ENCODE measurements at places on chromosomes 11 and 22. TPM values are rescaled to one million over a fixed set of nuclear protein-coding genes. Genes with fewer than 3 reads are reported as not detected.

The CPT1A gene
- total RNA-seq: 153 TPM

The CREB3L1 gene
- 35.6 TPM for total RNA-seq

The DKK3 gene
- 116 TPM for total RNA-seq

The TRIM48 gene
- not detected for total RNA-seq

The NFAM1 gene
- total RNA-seq: 0.41 TPM

The MOGAT2 gene
- 0.08 TPM for total RNA-seq

DNA sequence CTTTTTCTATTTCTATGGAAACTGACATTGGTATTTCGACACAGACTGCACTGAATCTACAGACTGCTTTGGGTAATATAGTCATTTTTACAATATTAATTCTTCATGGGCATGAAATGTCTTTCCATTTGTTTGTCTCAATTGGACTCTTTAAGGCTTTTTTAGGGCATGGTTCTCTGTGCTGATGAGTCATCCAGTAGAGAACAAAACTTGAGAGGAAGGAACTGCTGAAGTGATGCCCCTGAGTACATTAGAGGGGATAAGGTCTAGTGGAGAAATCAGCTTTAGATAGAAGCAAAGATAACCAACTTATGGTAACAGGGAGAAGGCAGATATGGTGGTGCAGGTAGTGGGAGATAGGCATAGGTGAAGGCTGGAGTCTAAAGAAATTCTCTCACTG is 25.1 kb downstream of the TSG101 start:
- no peak for DNase-seq

DNA sequence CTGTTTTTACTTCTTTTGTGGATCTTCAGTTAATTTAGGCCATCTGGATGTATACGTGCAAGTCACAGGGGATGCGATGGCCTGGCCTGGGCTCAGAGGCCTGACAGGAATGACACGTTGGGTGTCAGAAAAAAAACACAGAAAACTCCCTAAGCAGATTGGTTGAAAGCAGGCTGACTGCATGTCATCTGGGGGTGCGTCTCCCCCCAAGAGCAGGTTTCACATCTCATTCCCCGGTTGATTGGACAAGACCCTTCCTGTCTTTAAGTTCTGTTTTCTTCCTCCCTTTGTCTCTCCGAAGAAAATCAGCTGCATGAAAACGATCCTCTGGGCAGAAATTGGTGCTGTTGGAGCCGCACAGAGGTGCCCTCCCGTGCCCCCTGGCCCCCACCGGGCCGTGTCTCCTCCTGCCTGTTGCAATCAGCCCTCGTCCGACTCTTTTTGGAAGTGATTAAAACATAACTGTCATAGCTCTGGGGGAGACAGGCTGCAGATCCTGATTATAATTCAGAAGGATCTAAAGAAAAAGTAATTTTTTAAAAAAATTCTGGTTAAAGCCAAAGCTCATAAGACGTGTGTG is 71.8 kb upstream of the PARVG start:
- no peak for DNase-seq

DNA sequence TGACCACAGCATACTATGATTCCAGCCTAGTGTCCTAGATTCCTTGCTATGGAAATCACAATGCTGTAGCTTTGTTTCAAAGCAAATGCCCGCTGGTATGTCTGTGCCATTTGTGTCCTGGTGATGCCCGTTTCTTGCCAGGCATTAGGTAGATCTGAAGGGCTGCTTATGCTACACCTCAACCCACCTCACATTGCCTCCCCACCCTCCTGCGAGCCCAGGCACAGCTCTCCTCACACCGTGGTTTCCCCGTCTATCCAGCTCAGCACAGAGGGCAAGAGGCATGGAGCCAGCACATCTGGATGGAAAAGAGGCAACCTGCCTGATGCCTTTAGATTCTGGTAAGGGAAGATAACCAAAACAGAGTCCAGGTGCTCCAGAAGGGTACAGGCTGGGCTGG is 307.4 kb upstream of the B3GAT1 start:
- no peak for DNase-seq

- DNase-seq: no peak
Measured at GRCh38 chr11:106468086-106468485, 390.6 kb downstream of the AASDHPPT start.

DNA sequence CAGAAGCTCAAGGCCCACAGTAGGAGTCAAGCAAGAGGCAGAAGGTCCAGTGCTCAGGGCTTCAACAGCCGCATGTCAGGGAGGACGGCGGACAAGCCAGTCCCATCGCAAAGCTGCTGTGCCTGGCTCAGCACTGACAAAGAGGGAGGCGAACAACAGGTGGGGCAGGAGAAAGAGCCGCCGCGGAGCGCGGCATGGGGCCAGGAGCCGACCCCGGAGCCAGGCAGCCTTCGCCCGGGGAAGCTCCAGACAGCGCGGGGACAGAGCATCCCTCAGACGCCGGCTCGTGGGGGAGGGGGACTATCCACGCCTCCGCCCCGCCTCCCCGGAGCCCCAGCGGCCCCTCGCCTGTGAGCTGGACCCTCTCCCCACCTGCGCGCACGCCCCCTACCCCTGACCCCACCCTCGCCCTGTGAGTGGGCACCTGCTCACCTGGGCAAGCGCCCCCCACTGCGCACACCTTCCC is 369 bp downstream of the DHCR7 start:
- DNase-seq: no peak

DNA sequence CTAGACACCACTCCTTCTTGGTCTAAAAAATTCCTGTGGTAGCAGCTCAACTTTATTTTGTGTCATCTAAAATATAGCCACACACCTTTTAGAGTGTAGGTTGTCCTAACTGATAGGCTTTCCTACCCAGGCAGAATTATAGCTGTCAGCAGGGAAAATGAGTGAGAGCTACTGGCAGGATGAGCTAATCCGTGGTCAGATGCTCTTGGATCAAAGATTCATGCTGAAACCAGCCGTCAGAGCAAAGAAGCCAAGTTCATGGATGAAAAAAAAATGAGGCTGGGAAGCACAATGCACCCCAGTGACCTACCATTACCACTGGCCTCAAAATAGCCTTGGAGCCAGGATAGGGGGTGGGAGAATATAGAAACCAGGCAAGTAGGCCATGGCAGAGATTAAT is 113.1 kb upstream of the BLID start:
- DNase-seq: no peak

DNA sequence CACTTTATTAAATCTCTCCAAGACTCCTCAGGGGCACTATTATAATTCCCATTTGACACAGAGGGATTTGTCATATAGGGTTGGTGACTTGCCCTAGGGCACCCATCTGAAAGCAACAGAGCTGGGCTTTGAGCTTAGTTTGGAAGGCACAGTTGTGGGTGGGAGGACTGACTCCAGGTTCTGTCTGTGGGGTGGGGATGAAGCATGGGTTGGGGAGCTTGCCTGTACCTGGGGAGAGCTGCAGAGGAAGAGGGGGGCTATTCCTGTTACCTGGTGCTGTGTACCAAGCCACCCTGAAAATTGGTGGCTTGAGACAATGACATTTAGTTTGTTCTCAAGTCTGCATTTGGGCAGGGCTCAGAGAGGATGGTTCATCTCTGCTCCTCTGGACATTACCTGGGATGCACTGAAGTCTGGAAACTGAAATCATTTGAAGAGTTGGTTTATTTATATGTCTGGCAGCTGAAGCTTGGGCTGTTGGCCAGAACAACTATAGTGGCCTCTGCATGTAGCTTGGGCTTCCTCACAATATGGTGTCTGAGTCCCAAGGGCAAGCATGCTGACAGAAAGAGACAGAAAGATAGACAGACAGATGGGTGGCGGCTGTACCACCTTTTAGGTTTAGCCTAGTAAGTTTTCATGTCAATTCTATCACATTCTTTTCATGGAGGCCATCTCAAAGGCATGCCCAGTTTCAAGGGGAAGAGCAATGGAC is 44.9 kb downstream of the LRRC32 start:
- DNase-seq: no peak

GRCh38 chr22:39498368-39498767 is 3.7 kb upstream of the MIEF1 start:
- DNase-seq: no peak

GRCh38 chr11:8527939-8528338 is 66.1 kb downstream of the STK33 start:
- no peak for DNase-seq
